ENCODE measurements at places on chromosomes 1 and 21.

- peak; percentile 49 for DNase-seq
Measured at GRCh38 chr1:232110281-232111090, 483.9 kb downstream of the DISC1 start.

- DNase-seq, result no peak
Measured at GRCh38 chr1:6205849-6206519, at the start of gene RNF207. TSS of gene RNF207 (plus strand) at chr1:6206119. CDS start at chr1:6206536, 417 bp downstream.

- no peak for DNase-seq
Measured at GRCh38 chr1:2857521-2857920, 56.0 kb upstream of the TTC34 start.

DNA sequence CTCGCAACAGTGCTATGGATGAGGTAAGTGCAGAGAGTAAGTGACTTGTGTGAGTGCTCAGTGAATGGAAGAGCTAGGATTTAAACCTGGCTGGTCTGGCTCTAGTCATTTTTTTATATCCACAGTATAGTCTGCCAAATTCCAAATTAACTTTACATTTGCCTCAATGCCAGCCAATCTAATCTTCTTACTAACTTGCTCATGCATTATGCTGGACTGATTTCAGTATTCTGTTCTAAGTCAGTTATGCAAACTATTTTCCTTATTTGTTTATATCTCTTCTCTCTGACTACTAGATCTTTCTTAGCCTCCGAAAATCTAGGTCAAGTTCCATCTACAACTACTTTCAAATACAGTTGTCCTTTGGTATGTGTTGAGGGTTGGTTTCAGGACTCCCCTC, 133.3 kb downstream of the XPR1 start:
- DNase-seq, result no peak

- no peak for DNase-seq
Measured at GRCh38 chr1:175193527-175193910, 943 bp upstream of the KIAA0040 start.
